ENCODE measurements at places on chromosomes 3 and 15.

DNA sequence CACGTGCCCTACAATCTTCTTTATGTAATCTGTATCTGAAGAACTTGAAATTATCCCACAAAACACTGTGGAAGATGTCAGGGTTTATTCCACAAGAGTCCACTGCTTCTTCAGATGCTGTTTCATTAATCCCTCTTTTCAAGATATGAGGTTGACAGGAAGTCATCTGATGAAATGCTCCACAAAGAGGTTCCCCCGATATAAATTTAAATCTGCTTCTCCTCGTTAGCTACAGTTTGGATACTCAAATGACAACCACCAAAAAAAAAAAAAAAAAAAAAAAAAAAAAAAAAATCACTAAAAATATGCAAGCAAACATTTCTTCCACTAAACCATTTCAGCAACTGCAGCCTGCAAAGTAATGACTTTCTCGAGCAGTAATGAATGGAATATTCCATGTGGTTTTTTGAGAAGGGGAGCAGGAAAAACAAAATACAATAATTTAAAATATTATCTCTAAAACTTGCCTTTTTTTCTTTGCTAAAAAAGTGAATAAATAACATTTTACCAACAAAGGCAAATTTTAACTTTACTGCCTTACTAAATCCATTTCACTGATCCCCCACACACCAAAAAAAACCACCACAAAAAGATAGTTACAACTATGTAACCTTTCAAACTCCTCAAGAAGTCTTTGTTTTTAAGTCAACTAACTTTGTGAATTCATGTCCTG, 37.8 kb downstream of the DLG1 start:
- peak; percentile 44 for DNase-seq

DNA sequence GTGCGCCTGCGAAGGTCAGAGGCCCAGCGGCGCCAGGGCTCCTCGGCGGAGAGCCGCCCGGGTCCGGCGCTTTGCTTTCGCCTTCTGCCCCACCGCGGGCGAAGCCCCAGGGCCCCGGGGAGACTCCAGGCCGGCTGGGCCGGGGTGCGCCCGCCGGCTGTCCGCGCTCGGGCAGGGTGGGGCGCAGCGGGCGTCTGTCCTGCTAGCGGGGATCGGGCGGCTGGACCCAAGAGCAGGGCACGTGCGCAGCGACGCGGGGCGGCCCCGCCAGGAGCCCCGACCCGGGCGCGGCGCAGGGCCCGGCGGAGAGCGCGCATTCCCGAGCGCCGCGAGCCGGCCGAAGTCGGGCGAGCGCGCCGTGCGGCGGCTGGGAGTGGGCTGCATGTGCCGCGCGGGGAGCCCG, 569 bp upstream of the ALDH1A3 start:
- DNase-seq = no peak

GRCh38 chr3:12040902-12041301, 36.7 kb downstream of the SYN2 start:
- DNase-seq = peak; percentile 75

DNA sequence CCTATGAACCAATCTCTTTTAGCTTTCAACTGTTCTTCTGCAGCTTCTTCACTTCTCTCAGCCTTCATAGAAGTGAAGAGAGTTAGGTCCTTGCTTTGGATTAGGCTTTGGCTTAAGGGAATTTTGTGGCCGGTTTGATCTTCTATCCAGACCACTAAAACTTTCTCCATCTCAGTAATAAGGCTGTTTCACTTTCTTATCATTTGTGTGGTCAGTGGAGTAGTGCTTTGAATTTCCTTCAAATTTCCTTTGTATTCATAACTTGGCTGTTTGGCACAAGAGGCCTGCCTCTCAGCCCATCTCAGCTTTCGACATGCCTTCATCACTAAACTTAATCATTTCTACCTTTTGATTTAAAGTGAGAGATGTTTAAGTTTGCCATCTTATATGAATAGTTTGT, 21.7 kb downstream of the DZIP1L start:
- DNase-seq = no peak

DNA sequence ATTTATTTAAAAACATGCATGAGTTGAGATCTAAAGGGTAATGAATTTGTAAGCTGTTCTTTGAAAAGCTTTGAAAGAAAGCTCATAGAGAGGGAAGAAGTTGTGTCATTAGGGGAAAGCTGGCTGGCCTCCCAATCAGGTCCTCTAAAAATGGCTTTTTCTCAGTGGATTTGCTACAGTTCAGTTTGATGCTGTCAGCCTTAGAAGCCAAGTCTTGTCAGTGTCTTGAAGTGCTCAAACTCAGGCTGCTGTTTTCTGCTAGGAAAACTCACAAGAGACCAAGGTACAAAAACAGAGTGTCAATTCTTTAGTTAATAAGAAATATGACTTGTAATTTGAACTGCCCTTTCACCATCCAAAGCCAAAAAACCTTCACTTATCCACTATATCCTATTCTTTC, 243.8 kb downstream of the OTOL1 start:
- no peak for DNase-seq

DNA sequence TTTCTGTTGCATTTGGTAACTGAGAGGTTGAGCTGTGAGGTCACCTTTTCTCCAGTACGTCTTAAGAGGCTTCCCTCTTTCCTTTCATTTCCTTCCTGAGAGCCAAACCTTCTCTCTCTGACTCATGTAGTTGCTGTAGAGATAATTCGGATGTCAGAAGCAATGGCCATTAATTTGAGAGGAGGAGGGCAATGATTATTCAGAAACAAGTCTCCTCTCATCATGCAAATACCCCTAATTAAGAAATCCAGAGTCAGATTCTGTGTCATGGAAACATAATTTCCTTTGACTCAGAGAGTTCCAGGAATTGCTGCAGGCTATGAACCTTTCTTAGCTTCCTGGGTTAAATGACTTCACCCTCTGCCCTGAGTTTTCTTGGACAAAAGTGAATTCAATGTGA, 59.0 kb upstream of the GSK3B start:
- DNase-seq = peak; percentile 13

- peak; percentile 19 for DNase-seq
Observed at GRCh38 chr3:105527949-105528348, 161.2 kb downstream of the ALCAM start.

- DNase-seq = peak; percentile 97
Observed at GRCh38 chr15:31236184-31237042, 90.2 kb upstream of the KLF13 start.

DNA sequence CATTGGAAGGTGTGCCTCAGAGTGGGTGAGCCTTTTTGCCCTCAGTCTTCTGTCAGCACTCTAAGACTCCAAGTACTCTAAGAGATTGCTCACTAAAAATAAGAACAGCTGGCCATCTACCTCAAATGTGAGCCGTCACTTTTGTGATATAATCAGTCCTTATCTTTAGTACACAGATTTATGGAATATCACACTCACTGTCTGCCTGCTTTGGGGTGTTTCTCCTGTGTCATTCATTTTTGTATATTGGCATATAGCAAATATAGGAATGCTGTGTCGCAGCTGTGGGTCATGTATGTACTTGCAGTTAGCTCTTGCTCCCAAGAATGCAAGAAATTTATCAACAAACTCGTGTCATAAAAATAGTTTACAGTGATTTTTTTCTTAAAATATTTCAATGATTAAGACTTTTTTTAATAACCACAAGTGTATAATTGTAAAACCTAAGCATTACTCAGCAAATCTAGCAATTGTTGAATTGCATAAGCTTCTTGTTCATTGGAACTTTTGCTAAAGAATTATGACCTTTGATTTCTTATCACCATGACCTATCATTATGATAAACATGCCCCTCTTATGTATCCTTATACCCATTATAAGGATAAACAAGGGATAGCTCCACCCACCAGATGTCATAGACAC, 18.8 kb downstream of the SETD5 start:
- DNase-seq = no peak

- DNase-seq = no peak
Observed at GRCh38 chr3:151228666-151229040, 25.6 kb upstream of the GPR171 start.

GRCh38 chr3:186570941-186571643, 572 bp downstream of the DNAJB11 start:
- no peak for DNase-seq

- peak; percentile 82 for DNase-seq
Observed at GRCh38 chr3:149808209-149808829, 4.7 kb upstream of the RNF13 start.

GRCh38 chr15:50909010-50909317, 481 bp downstream of the AP4E1 start:
- DNase-seq = no peak

GRCh38 chr3:8324747-8325146, 176.9 kb upstream of the LMCD1 start:
- DNase-seq = peak; percentile 52

DNA sequence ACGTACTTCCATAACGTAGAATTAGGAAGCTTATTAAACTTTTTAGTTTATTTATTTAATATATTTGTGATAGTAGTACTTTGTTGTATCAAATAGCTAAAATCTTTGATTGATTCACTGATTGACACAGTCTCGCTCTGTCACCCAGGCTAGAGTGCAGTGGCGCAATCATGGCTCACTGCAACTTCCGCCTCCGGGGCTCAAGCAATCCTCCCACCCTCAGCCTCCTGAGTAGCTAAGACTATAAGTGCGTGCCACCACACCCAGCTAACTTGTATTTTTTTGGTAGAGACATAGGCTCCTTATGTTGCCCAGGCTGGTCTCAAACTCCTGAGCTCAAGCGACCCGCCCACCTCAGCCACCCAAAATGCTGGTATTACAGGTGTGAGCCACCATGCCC, 5.7 kb downstream of the APH1B start:
- DNase-seq = no peak

- DNase-seq = no peak
Observed at GRCh38 chr3:43046583-43046982, 59.3 kb downstream of the POMGNT2 start.

DNA sequence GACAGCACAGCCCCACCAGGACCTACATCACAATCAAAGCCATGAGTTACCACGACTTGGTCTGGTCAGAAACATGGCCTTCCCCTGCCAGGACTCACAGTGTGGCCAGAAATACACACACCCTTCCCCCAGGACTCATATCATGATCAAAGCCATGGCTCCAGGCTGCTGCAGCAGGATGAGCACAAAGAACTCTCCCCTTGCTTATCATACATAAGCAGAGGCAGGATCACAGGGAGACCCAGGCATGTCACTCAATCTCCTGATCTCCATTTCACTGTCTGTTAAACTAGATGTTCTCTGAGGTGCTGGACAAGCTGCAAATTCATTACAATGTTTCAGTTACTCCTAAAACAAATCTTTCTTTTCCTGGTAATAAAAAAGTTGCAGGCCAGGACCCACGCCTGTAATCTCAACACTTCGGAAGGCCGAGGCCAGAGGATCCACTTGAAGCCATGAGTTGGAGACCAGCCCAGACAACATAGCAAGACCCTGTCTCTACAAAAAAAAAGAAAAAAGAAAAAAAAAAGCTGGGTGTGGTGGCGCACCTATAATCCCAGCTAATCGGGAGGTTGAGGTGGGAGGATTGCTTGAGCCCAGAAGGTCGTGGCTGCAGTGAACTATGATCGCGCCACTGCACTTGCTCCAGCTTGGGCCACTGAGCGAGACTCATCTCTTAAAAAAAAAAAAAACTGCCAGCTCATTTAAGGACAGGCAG, 1.2 kb downstream of the PFKFB4 start:
- DNase-seq = peak; percentile 54

GRCh38 chr3:62604298-62604697, 230.9 kb upstream of the FEZF2 start:
- peak; percentile 52 for DNase-seq

DNA sequence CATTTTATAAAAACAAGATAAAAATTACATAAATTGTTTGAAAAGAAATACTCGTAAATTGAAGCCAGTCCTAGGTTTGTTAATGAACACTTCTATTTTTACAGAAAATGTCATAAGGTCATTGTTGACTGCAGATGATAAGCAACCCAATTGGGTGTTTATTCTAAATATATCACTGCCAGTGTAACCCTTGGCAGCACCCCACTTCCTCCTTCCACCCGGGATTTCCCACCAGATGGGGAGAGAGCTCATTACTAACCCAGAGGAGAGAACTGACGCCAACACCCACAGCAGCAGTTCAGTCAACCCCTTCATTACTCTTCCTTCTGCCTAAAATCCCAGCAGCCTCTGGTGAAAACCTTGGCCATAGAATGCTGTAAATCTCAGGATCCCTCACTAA, 307.6 kb downstream of the GAP43 start:
- DNase-seq = no peak

- DNase-seq = no peak
Observed at GRCh38 chr15:101046826-101047225, 127.7 kb downstream of the LRRK1 start.

DNA sequence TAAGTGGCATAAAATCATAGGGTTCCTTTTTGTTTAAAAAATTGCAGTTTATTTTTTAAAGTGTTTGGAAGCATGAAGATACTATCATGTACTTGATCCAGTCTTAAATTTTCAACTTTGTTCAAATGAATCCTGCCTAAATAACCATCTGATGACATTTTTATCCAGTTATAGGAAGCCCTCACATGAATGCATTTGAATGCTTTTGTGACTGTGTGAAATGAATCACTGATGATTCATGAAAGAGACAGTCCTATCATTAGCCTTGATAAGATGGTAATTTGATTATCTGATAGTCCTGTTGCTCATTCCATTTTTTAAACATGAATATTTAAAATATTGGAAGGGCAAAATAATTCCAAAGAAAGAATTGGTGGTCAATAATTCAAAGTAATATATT, 401.9 kb upstream of the ROBO2 start:
- no peak for DNase-seq
